ENCODE measurements at places on chromosomes 5 and 9.

- no peaks in the 10 kb centered on the region for H3K27me3 ChIP-seq
- no peaks in the 10 kb centered on the region for H3K36me3 ChIP-seq
- no peak overlapping the region for H3K4me3 ChIP-seq
- no peak overlapping the region for H3K27ac ChIP-seq
- H3K4me1 ChIP-seq = peaks cover 7% of the 10 kb centered on the region
- DNase-seq = no peak
These were observed 74.4 kb downstream of the LHFPL2 start for GRCh38 chr5:78574131-78574673.

DNA sequence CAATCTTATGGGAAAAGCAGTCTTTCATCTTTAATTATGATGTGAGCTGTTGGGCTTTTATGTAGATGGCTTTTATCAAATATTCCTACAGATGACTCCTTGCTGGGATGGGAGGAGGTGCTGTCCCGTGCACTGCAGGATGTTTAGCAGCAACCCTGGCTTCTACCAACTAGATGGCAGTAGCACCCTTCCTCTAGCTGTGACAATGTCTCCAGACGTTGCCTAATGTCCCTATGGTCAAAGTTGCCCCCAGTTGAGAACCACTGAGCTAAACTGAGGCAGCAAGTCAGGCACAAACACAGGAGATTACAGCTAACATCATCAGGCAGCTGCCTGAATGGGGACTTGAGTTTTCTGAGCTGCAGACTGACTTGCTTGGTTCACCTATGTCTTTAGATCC is 401.9 kb upstream of the PDE4D start:
- no peaks in the 10 kb centered on the region for H3K4me1 ChIP-seq
- peaks cover 17% of the 10 kb centered on the region for H3K27me3 ChIP-seq
- no peak overlapping the region for H3K4me3 ChIP-seq
- no peak for DNase-seq
- no peak overlapping the region for H3K27ac ChIP-seq
- no peaks in the 10 kb centered on the region for H3K36me3 ChIP-seq

GRCh38 chr9:129392093-129392541 is 214.1 kb upstream of the IER5L start:
- DNase-seq = no peak
- no peak overlapping the region for H3K4me3 ChIP-seq
- H3K36me3 ChIP-seq = no peaks in the 10 kb centered on the region
- H3K27ac ChIP-seq = no peak overlapping the region

- H3K27ac ChIP-seq = no peak overlapping the region
- no peak overlapping the region for H3K4me3 ChIP-seq
- H3K36me3 ChIP-seq = no peaks in the 10 kb centered on the region
- no peak for DNase-seq
- H3K4me1 ChIP-seq = peaks cover 10% of the 10 kb centered on the region
- no peaks in the 10 kb centered on the region for H3K27me3 ChIP-seq
These were observed 23.4 kb downstream of the IL33 start for GRCh38 chr9:6239048-6239461.

DNA sequence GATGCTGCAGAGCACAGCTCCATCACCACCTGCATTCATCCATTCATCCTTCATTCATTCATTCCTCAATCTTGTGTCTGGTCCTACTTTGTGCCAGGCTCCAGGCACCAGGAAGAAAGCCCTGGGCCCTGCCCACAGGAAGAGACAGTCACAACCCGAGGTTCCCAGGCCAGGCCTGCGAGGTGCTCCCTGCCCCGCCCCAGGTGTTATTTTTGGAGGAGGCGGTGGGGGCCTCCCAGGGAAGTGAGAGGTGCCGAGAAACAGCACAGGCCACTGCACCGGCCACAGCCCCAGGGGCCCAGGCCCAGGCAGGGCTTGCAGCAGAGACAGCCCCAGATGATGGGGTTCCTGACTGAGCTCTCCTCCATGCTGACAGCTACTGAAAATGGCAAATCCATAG is 33.4 kb downstream of the VAV2 start:
- DNase-seq = no peak
- no peak overlapping the region for H3K4me3 ChIP-seq
- peak overlapping the region; percentile 73 for H3K27ac ChIP-seq
- H3K36me3 ChIP-seq = peaks cover 11% of the 10 kb centered on the region
- peaks cover 26% of the 10 kb centered on the region for H3K4me1 ChIP-seq

DNA sequence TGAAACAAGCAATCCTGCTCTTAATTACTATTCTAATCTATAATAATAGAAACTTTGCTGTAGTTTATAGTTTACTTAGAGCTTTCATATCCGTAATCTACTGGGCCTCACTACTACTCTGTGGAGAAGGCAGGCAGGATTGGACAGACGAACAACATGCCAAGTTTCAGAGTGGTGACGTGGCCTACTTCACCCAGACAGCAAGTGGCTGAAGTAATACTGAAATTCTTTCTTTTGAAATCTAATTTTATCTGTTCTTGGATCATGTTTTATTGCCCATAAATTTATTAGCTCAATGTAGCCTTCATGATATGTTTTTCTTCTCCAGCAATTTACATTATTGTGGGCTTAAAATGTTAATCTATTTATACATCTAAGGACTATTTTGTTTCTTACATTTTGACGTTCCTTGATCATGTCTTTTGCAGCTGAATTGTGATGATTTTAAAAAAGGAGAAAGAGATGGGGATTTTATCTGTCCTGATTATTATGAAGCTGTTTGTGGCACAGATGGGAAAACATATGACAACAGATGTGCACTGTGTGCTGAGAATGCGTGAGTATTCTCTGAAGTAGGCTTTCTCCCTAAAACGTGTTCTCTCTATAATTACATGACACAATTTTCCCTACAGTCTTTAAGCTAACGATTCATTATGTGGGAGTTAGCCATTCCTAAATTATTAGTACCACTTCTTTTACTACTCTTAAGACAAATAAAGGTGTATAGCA is 22.4 kb downstream of the SPINK5 start:
- H3K27ac ChIP-seq = no peak overlapping the region
- H3K27me3 ChIP-seq = no peaks in the 10 kb centered on the region

DNA sequence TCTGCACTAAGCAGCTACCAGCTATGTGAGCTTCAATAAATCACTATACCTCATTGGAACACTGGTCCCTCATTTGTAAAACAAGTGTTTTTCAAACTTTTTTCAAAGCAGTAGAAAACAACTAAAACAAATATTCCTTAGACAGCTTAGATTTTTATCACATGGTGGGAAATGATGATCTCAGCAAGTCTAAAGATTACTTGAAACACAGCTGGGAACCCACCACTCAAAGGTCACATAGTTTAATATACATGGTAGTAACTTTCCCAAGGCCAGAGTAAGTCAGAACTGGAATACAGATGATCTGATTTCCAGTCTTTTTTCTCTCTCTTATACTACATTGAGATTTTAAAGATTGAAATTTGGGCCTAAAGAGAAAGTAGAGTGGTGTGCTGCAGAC is 850 bp upstream of the C6 start:
- H3K36me3 ChIP-seq = no peaks in the 10 kb centered on the region
- H3K27ac ChIP-seq = no peak overlapping the region
- H3K27me3 ChIP-seq = peaks cover 5% of the 10 kb centered on the region
- no peak for DNase-seq
- H3K4me1 ChIP-seq = no peaks in the 10 kb centered on the region

Measured in RWPE2 (cell line).